Hypothalamus (tissue), 51 donors: ENCODE measurements at places on chromosomes 13 and 19.

- no peak for DNase-seq
These were observed 49.5 kb downstream of the RFX2 start for GRCh38 chr19:6060600-6061375.

GRCh38 chr19:18795540-18795939 is 4.4 kb upstream of the COMP start:
- DNase-seq, result peak; percentile 32

- DNase-seq, result peak; percentile 77
These were observed 29.4 kb downstream of the SPC24 start for GRCh38 chr19:11125994-11126685.

DNA sequence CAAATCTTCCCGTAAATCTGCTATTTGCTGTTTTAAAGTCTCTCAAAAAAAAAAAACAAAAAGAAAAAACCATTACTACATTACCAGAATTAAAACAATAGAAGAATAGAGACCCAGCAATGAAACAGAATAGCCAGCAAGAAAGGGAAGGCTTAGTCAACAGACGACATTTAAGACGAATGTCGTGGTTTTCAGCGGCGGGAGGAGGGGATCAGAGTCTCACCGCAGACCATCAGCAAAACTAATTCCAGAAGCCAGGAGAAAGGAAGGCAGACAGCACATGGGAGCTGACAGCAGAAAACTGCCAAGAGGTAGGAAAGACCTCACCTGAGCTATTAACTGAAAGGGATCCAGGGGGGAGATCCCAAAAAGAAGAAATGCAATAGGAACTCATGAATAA is 128.9 kb downstream of the RNF17 start:
- no peak for DNase-seq

DNA sequence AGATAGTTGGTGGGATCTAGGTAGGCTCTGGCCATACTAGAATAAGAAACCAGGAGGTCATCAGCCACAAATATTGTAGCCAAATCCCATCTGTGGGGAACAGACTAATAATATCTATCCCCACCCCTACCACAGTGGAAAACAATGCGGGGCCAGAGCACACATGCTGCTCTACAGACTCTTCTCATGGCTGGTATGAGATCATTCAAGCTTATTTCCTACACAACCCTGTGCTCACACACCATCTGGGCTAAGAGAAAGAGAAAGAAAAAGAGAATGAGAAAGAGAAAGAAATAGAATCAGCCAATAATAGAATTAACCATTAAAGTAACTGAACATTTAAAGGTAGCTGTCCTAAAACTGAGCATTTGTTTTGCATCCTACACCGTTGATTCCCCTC is 1268.4 kb upstream of the SPRY2 start:
- no peak for DNase-seq

DNA sequence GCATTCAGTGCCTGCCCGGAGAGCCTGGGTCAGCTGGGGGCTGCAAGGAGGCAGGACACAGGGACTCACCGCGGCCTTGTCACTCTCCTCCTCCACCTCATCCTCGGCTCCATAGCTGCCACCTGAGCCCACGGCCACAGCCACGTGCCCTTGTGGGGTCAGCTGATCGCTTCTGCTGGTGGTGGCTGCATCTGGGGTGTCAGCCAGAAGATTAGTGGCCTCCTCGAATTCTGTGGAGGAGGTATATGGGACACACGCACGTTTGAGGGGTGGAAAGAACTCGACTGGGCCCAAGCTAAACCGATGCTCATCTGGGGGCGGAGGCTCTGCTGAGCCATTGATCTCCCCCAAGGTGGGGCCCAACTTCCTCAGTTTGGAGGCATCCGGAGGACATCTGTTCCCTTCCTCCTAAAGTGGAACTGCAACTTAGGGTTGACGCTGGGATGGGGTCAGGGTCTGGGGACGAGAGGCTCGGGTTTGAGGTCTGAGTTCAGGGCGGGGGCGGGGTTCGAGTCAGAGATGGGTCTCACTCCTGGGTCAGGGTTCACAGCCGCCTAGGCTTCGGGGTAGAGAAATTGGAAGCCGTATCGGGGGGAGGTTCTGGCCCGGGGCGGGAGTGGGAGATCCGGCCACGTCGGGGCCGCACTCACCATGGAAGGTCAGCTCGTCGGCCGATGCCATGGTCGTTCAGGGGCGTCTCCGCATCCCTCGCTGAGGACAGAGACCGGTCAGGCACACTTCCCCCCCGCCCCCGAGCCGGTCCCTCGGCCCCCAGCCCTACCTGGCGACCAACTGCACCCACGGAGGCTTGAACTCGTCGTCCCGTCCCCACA is 493 bp downstream of the YIPF2 start:
- no peak for DNase-seq

DNA sequence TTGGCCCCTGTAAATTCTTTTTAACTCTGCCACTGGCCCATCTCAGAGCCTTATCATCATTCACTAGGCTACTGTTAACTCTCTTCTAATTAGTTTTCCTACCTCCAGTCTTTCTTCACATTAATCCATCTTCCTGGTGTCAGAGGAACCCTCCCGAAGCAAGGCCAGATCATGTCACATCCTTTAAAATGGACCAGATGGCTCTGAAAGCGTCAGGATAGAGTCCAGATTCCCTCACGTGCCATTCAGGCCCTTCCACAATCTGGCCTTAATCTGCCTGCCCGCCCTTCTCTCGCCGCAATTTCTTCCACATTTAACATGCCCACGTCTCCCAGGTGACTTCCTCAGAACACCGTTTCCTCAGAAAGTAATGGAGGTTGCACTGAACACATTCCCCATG is 86.5 kb downstream of the RFC3 start:
- no peak for DNase-seq

- DNase-seq, result peak; percentile 98
These were observed at the start of gene ZNF471 for GRCh38 chr19:56507446-56508289. TSS of gene ZNF471 (plus strand) at chr19:56507855. CDS start at chr19:56511572, 3,717 bp downstream.

DNA sequence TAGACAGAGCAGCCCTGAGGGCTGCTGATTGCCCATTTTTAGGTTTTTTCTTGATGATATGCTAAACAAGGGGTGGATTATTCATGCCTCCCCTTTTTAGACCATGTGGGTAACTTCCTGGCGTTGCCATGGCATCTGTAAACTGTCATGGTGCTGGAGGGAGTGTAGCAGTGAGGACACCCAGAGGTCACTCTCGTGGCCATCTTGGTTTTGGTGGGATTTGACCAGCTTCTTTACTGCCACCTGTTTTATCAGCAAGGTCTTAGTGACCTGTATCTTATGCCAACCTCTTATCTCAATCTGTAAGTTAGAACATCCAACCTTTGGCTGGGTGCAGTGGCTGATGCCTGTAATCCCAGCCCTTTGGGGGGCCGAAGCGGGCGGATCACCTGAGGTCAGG is 148.0 kb downstream of the PTPRS start:
- no peak for DNase-seq

DNA sequence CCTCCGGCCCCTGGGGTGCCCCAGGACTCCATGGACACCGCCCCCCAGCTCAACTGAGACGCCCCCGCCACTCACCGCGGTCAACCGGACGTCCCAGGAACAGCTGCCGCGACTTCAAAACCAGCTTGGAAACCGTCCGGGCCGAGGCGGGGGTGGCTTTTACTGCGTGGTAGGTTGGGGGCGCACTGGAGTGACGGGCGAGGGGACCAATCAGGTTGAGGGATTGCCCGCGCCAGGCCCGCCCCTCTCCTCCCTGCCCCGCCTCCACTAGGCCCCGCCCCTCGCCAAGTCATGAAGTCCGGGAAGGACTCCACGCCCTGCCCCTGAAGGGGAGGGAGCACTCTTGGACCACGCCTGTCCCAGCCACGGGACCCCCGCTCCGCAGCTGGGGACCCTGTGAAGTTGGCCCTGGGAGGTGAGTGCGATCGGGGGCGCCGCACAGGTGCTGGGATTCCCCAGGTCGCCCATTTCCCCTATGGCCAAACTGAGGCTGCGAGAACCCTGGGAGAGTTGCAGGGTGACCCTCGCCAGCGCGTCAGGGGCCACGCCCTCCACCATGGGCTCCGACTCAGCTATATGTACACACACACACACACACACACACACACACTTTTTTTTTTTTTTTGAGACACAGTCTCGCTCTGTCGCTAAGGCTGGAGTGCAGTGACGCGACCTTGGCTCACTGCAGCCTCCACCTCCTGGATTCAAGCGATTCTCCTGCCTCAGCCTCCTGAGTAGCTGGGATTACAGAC is at the start of gene PLIN3:
Gene PLIN3 (minus strand): TSS at position 134 of the 752 bp plus-strand sequence. CDS start 6,273 bp downstream, outside the sequence.
- peak; percentile 32 for DNase-seq

GRCh38 chr19:2984215-2984528 is 6.8 kb downstream of the TLE6 start:
- DNase-seq, result no peak

GRCh38 chr19:5990289-5990797 is 12.4 kb upstream of the RANBP3 start:
- DNase-seq, result no peak

GRCh38 chr13:113809934-113810333 is 50.9 kb downstream of the TMEM255B start:
- DNase-seq, result no peak

DNA sequence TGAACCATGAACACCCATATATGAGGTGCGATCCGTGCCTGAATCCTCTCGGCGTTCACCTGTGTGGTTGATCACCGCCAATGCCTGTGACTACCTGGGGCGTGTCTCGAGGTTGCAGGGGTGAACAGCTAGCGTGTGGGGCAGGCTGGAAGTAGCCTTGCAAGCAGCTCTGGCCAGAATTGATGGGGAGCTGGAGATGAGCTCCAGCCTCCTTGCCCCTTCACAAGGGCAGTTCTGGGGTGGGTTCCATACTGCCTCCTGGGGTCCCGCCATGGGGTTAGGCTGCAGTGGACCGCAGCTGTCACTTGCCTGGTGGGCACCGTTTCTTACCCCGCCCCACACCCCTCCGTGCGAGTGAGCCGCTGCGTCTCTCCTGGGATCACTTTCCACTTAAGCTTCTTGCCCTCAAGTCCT is 154.5 kb upstream of the SOX1 start:
- no peak for DNase-seq

GRCh38 chr13:42569576-42570344 is 4.2 kb upstream of the TNFSF11 start:
- no peak for DNase-seq

DNA sequence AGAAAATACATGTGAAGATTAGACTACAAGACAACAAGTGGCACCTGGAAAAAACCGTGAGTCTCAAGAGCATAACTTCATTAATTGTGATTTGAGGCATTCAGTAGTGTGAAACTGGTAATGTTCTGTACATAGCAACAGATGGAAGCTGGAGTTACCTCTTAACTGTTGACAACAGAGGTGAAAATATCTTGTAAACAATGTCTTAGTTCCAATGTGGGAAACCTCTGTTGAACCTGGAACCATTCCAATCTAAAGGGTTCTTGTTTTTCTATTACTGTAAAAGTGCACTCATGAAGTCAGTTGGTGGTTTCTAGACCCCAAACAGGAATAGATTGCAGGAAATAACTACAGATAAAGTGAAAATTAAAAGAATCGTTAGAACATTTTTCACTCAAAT is 728.4 kb downstream of the SLITRK1 start:
- DNase-seq, result no peak

- DNase-seq, result no peak
These were observed 1.2 kb downstream of the CHST8 start for GRCh38 chr19:33622809-33623511.

- DNase-seq, result no peak
These were observed 25.4 kb upstream of the NANOS2 start for GRCh38 chr19:45939792-45940514.

DNA sequence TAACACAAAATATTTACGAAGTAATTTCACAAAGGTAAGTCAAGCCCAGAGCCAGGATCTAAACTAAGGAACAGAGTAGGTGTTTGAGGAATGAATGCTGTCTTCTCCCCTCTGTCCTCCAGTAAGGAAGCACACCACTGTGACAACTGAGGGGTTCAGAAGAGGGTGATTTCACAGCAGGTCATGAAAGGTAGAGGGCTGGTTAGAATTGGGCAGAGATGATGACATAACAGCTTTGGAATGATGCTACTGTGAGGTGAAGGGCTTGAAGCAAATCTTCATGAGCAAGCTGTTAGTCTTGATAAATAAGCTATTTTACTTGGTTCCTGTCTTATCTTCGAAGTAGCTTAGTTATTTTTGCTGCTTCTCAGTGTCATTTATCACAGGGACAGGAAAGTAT is 498.6 kb downstream of the FGF9 start:
- DNase-seq, result no peak

DNA sequence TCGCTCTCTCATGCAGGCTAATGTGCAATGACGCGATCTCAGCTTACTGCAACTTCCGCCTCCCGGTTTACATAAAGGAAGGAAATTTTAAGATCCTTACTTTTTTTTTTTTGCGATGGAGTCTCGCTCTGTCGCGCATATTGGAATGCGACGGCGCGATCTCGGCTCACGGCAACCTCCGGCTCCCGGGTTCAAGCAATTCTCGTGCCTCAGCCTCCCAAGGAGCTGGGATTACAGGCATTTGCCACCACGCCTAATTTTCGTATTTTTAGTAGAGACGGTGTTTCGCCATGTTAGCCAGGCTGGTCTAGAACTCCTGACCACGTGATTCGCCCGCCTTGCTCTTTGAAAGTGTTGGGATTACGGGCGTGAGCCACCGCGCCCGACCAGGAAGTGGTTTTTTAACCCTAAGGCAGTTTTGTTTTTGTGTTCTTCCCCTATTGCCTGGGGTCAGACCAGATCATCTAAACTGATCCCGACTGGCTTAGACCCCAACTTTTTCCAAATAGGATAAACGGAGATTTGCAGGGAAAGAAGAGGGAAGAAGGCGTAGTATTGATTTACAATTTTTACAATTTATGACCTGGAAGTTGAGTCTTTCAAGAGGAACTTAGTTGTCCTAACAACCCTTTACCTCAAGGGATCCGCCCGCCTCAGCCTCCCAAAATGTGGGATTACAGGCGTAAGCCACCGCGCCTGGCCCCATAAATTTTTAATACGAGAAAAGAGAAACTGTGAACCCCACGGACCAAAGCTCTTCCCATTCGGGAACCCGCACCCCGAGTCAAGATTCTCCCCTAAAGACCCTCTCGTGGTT is 142.0 kb downstream of the ZNF737 start:
- DNase-seq, result no peak

- DNase-seq, result no peak
These were observed 90.9 kb upstream of the GPR183 start for GRCh38 chr13:99398071-99398470.
